ENCODE measurements at places on chromosomes 13 and 19. TPM values are rescaled to one million over a fixed set of nuclear protein-coding genes. Genes with fewer than 3 reads are reported as not detected.

Gene ELOF1
- 24.9 TPM for total RNA-seq

Gene FLT3LG
- 5.7 TPM for total RNA-seq

Gene SELENOV
- not detected for total RNA-seq

Gene LPAR2
- 1.4 TPM for total RNA-seq

DNA sequence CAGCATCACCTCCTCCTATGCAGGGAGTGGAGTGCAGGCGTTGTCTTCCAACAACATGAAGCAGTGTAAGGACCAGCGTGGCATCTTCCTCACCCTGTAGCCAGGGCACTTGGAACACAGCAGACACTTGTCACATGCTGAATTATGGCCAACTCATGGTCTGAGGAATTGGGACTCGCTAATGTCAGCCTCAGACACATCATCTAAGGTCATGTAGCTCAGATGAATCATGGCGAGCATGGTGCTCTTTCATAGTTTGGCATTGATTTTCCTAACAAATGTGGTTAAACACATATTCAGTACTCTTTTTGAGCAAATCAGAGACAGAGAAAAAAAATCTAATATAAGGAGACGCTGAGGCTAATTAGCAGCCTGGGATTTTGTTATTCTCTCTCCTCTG lies 99.6 kb upstream of the SGCG start:
- ATAC-seq = no peak

DNA sequence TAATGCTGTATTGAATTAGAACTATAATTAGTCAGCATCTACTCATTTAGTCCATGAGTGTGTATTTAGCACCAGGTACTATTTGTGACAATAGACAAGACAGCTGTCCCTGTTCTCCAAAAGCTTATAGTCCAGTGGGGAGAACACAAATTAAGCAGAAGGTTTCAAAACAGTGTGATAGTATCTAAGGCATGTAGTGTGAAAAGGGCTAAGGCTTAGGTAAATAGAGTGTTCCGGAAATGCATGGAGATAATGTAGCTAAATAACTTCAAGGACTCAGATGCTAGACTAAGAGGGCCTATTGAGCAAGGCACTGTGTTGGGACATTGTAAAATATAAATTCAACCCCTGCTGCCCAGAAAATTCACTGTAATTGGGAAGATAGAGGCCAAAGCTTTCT lies 144.1 kb upstream of the MIR17HG start:
- no peak for ATAC-seq

DNA sequence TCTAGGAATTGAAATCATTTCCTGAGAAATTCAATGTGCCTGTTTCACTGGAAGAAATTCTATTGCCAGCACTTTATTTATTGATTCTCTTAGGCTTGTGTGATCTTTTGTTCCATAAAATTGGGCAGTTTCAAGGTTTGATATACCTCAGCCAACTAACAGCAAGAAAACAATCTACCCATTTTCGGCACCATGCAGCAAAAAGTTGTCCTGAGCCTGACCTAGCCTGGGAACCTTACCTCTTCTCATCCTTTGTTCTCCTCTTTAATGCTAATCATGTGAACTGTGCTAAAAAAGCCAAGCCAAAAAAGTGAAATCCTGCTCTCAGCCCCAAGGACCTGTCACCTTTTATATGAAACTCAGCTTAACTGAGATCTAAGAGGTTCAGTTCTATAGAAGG lies 477.3 kb downstream of the SUCLA2 start:
- no peak for ATAC-seq

- ATAC-seq = peak; percentile 68
Observed at GRCh38 chr13:61136093-61136492, 279.6 kb downstream of the PCDH20 start.

- ATAC-seq = no peak
Observed at GRCh38 chr19:16383584-16384161, 59.0 kb downstream of the KLF2 start.

- ATAC-seq = no peak
Observed at GRCh38 chr13:90270226-90270625, 1077.3 kb upstream of the MIR17HG start.

GRCh38 chr13:42702716-42703115 lies 78.7 kb upstream of the FAM216B start:
- no peak for ATAC-seq

GRCh38 chr13:93769101-93769500 lies 542.5 kb downstream of the GPC6 start:
- ATAC-seq = no peak

- peak; percentile 90 for ATAC-seq
Observed at GRCh38 chr19:35124098-35125060, 8.8 kb downstream of the FXYD3 start.

- no peak for ATAC-seq
Observed at GRCh38 chr13:109427148-109427547, 359.2 kb downstream of the IRS2 start.
